ENCODE measurements at places on chromosomes 7 and 10.

DNA sequence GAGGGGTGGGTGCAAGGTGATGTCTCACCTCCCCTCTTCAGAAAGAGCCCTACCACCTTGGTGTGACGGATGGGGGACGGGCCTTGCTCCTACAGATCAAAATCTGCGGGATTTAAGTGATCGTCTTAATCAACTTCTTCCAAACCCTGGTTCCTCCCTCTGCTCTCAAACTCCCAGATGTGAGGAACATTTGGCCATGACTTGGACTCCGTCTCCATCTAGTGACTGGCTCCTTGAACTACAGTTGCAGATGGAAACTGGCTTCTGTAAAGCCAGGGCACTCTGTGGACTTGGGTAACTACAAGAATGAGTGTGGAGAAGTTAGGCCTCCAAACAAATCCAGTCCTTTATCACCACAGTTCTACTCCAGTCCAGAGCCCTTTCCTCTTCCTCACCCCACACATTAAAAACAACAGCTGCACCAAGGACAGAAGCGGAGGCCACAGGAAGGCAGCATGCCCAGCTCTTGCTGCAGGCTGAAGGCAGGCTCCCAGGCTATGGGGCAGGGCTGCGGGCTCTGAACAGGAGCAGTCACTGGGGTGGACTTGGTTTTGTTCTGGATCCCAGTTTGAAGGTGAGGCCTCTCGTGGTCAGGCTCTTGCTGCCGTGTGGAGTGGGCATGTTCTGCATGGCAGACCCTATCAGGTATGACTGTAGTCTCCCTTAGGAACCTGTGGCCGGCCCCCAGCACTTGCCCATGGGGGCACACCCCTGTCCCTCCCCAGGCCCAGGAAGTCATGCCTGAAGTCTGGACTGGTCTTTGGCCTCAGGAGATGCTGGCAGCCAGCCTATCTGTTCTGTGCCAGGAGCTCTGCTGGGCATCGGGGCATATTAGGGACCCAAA is 79.4 kb downstream of the VWC2 start:
- DNase-seq, result peak; percentile 47

- DNase-seq, result no peak
Observed at GRCh38 chr7:91812388-91812787, 68.1 kb downstream of the MTERF1 start.

DNA sequence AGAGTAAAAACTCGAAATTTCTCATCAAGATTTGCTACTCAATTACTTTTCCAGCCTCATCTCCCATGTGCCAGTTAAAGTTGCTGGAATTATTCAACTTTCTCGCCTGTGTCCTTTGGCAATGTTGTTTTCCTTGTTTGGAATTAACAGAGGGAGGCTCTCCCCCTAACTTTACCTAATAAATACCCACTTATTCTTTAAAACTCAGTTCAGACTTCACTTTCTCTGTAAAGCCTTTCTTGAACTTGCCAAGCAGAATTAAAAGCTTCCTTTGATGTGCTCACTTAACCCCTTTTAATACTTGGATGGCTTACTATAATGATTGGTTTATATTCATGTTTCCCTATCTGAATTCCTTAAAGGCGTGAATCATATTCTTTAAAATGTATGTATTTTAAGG is 104.1 kb downstream of the MKLN1 start:
- no peak for DNase-seq

DNA sequence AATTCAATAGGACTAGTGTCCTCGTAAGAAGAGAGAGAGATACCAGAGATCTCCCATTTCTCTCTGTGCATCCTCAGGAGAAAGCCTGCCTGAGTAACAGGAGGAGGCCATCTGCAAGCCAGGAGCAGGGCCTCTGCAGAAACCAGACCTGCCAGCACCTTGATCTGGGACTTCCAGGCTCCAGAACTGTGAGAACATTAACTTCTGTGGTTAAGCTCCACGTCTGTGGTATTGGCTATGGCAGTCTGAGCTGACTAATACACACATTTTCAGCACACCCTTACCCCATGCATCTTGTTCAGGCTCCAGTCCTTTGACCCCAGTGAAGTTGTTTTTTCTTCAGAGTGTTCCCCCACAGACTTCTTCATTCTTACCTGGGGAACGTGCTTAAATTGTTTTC is 3.1 kb upstream of the CRTAC1 start:
- peak; percentile 4 for DNase-seq

DNA sequence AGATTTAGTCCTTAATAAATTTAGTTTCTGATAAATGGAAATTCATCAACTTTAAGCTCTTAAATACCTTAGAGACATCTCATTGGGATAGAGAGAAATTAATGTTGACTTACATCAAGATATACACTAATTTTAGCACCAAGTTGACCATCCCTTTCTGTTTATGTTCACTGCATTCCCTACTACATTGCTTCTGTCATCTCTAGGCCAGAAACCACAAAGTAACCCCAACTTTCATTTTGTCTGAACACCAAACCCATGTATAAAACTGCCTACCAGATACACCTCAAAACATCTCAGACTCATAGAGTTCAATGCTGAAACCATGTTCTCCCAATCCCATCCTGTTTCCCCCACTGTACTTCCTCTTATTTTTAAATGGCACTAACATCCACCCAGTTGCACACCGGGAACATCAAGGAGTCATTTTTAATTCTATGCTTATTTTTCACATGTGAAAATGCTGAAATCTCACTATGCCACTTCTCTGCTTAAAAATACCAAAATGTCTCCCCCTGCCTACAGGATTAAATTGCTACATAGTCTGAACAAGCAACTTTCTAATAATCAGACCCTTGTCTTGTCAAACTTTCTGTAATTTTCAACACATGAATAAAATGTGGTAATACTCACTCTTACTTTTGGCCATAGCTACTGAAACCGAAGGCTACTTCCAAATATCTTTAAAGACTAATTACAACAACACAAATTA is 201.6 kb downstream of the SEMA3D start:
- DNase-seq, result peak; percentile 41

GRCh38 chr7:80374321-80374720 is 137.5 kb downstream of the GNAT3 start:
- no peak for DNase-seq

DNA sequence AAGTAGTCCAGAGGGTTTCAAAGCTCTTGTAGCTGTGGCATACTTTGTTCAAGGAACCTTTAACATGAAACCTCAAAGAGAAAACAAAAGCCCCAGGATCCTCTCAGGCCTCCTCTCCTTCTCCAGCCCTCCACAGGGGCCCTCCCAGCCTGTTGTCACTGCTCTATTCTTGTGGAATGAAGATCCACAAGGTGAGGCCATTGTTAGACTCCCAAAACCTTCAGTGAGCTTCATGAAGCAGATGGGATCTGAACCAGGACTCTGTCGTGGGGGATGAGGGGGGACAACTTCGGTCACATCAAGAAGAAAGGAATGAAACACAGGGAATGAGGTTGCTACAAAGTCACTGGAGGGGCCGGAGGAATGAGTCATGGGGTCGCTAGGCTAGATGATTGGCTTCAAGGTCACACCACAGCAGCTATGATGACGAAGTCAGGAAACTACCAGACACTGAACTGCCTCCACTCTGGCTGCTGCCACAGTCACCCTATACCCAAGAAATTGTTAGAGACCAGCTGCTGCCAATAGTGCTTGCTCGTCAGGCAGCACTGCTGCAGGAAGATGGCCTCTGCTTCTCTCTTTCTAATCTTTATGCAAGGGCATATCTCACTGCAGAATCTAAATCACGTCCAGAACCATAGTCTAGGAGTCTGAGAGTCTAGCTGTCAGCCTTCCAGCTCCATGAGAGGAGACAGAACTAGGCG is 208.8 kb downstream of the HIBADH start:
- peak; percentile 95 for DNase-seq

- no peak for DNase-seq
Observed at GRCh38 chr7:36741866-36742265, 17.6 kb upstream of the AOAH start.

DNA sequence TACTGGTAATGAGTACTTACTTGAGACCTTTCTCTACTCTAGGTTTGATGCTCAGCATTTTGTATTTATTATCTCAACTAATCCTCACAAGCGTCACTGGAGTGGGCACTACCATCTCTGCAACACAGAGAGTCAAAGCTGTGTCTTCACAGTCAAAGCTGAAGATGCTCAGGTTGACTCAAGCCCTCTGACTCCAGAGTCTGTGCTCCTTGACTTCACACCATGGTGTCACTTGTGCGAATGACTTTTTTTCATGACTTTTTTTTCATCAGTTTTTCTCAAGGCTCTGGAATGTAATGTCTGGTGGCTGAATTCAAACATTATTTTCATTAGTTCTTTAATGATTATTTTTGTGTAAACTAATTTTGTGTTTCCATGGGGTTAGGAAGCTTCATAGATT is 30.4 kb upstream of the TARP start:
- no peak for DNase-seq

- no peak for DNase-seq
Observed at GRCh38 chr7:140518370-140519006, 39.2 kb upstream of the MKRN1 start.

DNA sequence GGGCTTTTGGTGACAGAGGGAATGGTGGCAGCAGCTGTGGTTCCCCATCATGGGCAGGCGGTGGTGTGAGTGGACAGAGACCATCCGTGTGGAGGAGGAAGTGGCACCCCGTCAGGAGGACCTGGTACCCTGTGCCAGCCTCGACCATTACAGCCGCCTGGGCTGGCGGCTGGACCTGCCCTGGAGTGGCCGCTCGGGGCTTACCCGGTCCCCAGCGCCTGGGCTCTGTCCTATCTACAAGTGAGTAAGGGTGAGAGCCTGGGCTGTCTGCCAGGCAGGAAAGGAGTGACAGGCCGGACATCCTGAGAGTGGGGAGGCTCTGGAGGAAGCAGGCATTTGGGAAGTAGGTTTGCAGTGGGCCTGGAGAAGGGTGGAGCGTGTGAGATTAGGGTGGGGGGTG is 2.9 kb upstream of the ZNF467 start:
- peak; percentile 65 for DNase-seq

DNA sequence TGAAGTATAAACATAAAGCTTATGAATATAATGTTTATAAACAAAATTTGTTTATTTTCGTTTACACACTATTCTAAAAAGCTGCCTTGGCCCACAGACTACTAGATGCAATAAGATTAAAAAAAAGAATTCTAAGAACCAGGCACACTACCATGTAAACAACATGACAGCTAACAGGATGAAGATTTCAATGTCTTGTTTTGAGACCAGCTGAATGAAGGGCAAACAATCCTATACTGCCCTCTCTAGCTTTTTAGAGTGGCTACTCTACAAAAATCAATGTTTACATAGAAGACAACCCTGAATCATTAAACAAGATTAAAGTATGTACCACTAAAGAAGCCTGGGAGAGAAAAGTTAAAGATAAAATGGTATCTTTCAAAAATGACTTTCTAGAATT is 38.6 kb downstream of the SLC25A40 start:
- DNase-seq, result no peak

DNA sequence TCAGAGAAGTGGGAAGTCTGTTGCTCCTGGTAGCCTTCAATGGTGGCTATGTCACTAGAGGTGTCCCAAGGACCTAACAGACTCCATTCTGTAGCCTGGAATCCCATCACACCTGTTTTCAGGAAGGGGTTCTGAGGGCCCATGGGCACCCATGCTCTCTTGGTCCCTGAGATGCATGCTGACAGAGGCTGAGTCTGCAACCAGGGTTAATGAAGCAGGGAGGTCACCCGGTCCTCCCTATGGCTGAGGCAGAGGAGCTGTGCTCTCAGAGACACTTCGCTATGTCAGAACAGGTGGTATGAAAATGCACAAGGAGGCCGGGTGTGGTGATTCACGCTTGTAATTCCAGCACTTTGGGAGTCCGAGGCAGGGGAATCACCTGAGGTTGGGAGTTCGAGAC is 452.1 kb downstream of the TCERG1L start:
- DNase-seq, result no peak

GRCh38 chr10:62638062-62638477 is 166.4 kb upstream of the ADO start:
- DNase-seq, result peak; percentile 32

DNA sequence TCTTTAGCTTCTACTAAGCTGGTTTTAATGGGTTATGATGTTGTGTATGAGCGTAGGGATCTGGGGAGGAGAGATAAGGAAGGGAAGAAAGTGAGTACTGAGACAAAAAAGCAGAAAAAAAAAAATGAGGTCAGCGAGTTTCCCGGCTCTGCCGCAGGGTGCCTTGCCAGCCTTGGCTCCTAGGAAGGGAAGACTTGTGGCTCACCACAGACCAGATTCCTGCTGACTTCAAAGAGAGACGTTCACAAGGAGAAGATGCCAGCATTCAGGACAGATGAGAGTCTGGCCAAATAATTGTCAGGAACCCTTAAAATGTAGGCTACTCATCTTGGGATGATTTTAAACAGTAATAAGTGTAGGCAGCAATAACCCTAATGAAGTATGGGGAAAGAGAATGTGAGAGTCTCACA is 11.4 kb upstream of the FAS start:
- peak; percentile 95 for DNase-seq

- no peak for DNase-seq
Observed at GRCh38 chr7:89123871-89124270, 328.3 kb upstream of the TEX47 start.

GRCh38 chr7:123682690-123683089 is 27.0 kb downstream of the LMOD2 start:
- peak; percentile 74 for DNase-seq

DNA sequence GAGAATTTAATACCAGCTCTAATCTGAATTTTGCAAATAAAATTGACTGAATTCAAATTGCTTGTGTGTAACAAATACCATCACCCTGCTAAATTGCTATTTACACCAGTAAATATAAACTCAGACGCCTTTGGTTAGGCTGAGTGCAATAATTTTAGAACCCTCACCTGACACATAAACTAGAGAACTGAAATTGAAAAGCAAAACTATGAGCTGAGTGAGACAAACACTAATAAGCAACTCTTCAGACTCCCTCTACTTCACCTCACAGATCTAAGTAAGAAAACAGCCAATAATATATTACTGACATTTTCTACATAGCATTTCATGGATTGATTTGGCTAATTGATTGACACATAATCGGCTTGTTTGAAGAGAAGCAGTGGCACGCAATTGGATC is 621.2 kb downstream of the REEP3 start:
- DNase-seq, result no peak

DNA sequence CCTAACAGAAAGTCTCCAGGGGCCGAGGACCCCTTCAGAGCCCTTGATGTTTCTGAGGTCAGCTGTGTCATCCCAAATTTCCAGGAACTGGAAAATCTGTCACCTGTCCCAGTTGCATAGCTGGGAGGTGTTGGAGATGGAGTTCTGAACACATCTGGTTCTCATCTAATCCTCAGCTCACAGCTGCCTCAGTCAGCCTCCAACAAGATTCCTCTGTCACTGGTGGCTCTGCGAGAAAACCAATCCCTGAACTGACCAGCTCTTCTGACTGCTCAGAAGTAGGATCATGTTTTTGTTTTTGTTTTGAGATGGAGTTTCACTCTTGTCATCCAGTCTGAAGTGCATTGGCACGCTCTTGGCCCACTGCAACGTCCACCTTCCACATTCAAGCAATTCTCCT is 37.6 kb upstream of the MYL10 start:
- DNase-seq, result no peak

DNA sequence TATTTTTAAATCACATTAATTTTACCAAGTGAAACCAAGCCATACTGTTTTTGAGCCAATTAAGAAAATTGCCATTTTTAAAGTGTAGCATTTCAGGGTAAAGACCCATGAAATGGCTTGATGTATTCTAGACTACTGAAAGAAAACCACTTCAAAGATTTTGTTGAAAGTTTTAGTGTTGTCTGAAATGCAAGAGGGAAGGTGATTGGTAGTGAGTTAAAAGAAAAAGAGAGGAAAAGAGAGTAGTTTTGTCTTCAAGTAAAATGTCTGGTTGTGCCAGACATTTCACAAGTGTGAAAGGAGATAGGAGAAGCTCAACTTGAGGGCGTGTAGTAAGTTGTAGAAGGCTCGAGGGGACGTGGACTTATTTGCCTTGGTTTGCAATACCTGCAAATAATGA is 41.6 kb downstream of the CALML5 start:
- no peak for DNase-seq

GRCh38 chr7:29479301-29480200 is 84.1 kb upstream of the PRR15 start:
- no peak for DNase-seq

Data from M059J (cell line).